T-cell (primary cell): ENCODE measurements at places on chromosomes 5 and 9. TPM values are rescaled to one million over a fixed set of nuclear protein-coding genes. Genes with fewer than 3 reads are reported as not detected.

Gene NMUR2
- total RNA-seq, result not detected

Gene SCGB3A2
- not detected for total RNA-seq

Gene GNA14
- not detected for total RNA-seq

Gene CATSPER3
- 0.93 TPM for total RNA-seq

Gene SLC25A2
- 2.0 TPM for total RNA-seq

Gene PKD2L2
- not detected for total RNA-seq

Gene TMEM215
- not detected for total RNA-seq

Gene PCDHGA10
- 0.53 TPM for total RNA-seq

Gene PCDHB2
- 0.09 TPM for total RNA-seq

Gene RASGRF2
- 27.0 TPM for total RNA-seq

Gene ZNF608
- 0.38 TPM for total RNA-seq

Gene NXNL2
- total RNA-seq, result not detected

Gene CDKN2B-AS1
- 1.5 TPM for total RNA-seq

Gene TOR4A
- 2.8 TPM for total RNA-seq

Gene GLRA1
- not detected for total RNA-seq

Gene FAM153A
- total RNA-seq, result 99.0 TPM

Gene ZNF354C
- 9.3 TPM for total RNA-seq

Gene F12
- not detected for total RNA-seq

Gene DAPK1
- total RNA-seq, result 2.9 TPM

Gene FBP2
- not detected for total RNA-seq

Gene ZNF474
- total RNA-seq, result 0.41 TPM

Gene SNCAIP
- total RNA-seq, result not detected

Gene NR5A1
- 0.29 TPM for total RNA-seq

Gene DMRTA1
- total RNA-seq, result 0.03 TPM

Gene IFNK
- total RNA-seq, result not detected

Gene SOHLH1
- total RNA-seq, result not detected

Gene SPATA6L
- total RNA-seq, result 2.4 TPM
